CD8-positive, alpha-beta memory T cell (primary cell): ENCODE measurements at places on chromosomes 1 and 21.
A peak's percentile ranks its signal among the peaks of the same experiment; 100 is the strongest.

- DNase-seq, result no peak
Measured at GRCh38 chr1:245489838-245490237, 335.1 kb downstream of the KIF26B start.

DNA sequence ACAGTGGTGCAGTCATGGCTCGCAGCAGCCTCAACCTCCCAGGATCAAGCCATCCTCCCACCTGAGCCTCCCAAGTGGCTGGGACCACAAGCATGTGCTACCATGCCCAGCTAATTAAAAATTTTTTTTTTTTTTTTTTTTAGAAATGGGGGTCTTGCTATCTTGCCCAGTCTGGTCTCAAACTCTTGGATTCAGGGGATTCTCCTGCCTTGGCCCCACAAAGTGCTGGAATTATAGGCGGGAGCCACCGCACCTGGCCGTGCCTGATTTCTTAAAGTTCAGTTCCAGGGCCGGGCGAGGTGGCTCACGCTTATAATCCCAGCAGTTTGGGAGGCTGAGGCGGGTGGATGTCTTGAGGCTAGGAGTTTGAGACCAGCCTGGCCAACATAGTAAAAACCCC is 6.4 kb downstream of the THAP3 start:
- DNase-seq, result no peak

- DNase-seq, result no peak
Measured at GRCh38 chr1:39213511-39214002, 9.1 kb downstream of the MACF1 start.

GRCh38 chr1:60277269-60277668 is 203.7 kb upstream of the C1orf87 start:
- no peak for DNase-seq

DNA sequence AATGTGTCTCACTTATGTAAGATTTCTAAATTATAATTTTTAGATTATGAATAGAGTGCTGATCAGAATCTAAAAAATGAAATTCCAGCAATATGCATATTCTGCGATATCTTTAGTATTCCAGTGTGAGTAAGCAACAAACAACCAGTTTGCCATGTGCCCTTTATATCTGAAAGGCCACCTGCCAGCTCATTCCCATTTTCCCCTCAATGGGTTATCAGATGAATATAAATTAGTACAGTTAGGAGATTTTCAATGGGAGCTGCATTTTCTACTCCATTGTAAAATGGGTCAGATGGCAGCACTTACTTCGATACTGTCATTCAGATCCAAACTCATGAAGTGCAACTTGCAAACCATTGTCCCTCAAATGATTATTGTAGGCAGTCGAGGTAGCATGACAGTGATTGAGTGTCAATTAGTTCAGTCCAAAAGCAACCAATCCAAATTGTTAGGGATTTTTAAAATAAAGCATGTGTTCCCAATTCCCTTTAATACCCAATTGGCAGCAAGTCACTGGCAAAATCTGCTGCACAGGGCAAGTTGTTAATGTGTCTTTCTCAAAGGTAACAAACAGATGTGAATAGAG is 680.3 kb downstream of the LRRIQ3 start:
- no peak for DNase-seq

GRCh38 chr1:96116731-96117130 is 604.9 kb upstream of the PTBP2 start:
- no peak for DNase-seq

DNA sequence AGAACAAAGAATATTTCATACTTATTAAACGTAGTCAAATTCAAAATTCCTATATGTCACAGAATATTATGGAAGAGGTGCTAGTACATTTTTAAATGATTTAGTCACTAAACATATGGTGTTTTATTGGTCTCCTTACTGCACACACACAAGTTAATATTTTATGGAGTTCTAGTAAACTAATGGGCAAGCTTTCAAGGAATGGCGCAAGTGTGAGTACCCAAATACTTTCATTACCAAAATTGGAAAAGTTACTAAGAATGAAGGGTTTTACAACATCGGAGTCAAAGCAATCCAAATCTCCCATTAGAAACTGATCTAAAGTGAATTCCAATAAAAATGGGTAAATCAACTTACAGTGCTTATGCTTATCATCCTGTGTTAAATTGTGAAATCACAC is 921.9 kb downstream of the ADGRL2 start:
- no peak for DNase-seq

- no peak for DNase-seq
Measured at GRCh38 chr1:224500796-224501195, 66.2 kb upstream of the WDR26 start.

GRCh38 chr21:17858747-17859146 is 39.6 kb upstream of the C21orf91 start:
- DNase-seq, result no peak

GRCh38 chr1:37940299-37940947 is 6.4 kb downstream of the INPP5B start:
- DNase-seq, result no peak

DNA sequence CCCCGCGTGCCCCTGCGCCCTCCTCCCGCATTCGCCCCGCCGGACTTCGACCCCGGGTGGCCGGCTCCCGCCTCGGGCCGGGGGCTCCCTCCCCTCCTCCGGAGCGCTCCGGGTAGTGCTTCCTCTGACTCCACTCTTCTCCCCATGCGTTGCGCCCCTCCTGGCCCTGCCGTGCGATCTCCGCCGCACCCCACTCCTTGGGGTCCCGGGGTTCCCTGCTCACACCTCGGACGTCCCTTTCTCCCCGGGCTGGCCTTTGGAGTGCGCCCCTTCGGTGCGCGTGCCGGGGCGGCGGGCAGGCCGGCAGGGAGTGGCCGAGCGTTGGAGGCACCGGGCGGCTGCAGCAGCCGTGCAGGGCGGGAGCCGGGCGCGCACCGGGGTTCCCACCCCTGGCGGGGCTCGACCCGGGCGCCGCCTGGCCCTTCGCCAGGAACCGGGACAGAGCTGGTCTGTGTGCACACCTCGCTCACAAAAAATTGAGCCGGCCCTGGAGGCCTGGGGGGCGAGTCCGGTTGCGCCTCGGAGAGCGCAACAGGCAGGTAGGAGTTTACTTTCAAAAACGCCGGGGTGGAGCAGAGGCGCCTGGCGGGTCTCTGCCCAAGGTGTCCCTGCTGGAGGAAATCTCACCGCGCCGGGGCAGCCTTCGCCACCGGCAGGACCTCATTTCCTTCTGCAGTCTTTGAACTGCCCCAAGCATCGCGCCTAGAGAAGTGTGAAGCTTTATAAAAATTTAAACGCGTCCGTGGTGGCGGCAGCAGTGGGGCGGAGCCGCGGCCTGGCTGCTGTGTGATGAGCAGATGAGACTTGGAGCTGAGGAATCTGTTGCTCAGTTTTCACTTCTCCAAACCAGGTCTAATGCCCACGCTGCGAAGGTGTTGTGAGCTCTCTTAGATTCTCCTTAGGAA is 650 bp downstream of the VANGL1 start:
- DNase-seq, result peak; percentile 29

GRCh38 chr1:54052431-54052933 is 522 bp downstream of the TMEM59 start:
- peak; percentile 18 for DNase-seq

DNA sequence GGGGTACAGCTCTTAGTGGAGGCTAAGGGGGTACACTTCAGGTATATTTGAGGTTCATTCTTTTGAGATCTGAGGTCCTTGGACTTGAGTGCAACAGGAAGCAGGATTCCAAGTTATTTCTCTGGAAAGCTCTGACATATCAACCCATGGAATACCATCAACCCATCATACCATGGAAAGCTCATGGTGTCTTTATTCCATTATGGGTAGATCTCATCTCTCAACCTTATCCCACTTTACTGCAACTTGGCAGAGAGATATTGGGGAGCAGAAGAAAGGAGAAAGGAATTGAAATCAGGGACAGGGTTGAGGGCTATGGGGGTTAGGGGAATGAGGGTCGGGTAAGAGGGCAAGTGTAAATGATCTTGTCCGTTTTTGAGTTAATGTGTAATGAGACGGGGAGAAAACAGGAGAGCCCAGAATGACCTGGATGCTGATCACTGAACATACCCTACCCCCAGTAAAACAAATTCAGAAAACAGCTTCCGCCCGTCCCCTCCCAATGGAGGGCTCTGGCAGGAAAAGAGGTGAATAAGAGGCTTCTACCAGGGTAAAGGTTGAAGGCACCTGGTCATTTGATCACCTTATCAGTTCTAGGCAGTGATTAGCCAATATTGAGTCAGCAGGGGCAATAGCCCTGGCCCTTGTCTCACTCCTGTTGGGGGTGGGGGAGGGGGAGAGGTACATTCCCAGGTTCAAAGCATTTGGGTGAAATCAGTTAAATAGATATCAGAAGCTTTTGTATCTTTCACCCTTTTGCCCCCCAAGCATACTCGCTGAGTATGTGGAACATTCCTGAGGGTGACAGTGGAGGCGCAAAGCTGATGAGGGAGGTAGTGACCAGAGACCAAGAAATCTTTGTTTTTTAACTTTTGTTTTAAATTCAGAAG is 622 bp upstream of the APOA2 start:
- no peak for DNase-seq

DNA sequence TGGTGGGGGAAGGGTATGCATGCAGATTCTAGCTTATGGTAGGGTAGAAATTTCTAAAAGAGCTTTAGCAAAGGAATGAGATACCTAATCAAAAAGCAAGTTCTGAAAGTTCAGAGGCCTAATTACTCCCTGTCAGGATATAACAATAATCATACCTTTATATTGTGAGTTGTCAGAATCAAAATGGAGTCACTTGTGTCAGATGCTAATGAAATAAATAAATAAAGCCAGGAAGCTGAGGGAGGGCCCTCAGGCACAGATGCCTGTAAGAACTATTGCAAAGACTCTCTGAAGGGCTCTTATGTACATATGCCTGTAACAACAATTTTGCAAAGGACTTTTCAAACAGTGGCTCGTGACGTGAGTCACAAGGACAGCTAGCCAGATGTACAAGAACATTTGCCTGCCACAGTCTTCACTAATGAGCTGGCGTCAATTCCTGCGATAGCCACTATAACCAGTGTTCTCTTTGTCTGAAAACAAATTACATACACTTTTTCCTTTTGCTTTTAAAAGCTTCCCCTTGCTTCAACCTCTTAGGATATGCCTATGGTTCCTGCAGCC is 27.4 kb upstream of the DNASE2B start:
- DNase-seq, result no peak

- no peak for DNase-seq
Measured at GRCh38 chr1:182166750-182167149, 105.2 kb upstream of the ZNF648 start.

GRCh38 chr1:201945157-201945556 is 1.2 kb downstream of the LMOD1 start:
- no peak for DNase-seq

GRCh38 chr1:81598623-81599022 is 202.1 kb upstream of the ADGRL2 start:
- DNase-seq, result no peak
